ENCODE measurements at places on chromosomes 16 and 17.

GRCh38 chr17:31394544-31394943, 3.1 kb downstream of the RAB11FIP4 start:
- DNase-seq, result no peak

DNA sequence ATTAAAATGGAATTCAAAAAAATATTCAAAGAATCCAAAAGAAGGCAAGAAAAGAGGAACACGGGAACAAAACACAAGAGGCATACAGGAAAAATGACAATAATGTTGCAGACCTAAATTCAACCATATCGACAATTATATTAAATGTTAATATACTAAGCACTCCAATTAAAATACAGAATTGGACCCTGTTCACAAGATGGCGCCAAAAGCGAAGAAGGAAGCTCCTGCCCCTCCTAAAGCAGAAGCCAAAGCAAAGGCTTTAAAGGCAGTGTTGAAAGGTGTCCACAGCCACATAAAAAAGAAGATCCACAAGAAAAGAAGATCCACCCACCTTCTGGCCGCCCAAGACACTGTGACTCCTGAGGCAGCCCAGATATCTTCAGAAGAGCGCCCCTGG, 6.3 kb upstream of the XAF1 start:
- DNase-seq, result no peak

DNA sequence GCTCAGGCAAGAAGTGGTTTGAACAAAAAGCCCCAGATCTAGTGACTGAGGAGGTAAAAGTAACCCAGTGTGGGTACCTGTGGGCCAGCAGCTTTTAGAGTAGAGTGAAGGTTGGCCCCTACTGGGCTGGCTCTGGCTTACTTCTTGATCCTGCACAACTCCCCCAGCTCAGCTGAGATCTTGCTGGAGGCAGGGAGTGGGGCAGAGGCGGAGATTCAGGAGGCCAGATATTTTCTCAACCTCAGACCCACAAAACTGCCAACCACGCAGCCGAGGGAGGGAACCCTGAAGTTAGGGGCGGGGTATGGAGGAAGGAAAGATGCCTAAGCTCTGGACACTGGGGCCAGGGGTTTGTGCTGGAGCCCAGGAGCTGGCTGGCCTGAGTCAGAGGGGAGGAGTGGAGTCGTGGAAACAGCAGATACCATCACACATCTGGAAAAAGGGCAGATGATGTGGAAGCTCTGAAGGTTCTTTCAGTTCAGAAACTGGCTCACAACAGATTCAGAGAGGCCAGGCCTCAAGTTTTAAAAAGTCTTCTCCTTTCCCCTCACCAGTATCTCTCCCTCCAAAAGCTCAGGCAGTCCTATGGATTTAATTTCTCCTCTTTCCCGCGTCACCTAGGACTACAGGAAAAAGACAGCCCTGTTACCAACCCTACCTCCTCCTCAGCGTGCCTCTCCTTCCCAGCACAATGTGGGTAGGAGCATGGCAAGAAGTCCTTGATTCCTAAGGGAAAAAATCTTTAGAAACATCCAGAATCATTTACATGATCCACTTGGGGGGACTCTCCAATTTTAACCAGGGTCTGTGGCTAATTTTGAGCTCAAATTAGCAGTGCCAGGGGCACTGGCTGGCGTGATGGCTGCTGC, 48.1 kb downstream of the MYO18A start:
- no peak for DNase-seq

DNA sequence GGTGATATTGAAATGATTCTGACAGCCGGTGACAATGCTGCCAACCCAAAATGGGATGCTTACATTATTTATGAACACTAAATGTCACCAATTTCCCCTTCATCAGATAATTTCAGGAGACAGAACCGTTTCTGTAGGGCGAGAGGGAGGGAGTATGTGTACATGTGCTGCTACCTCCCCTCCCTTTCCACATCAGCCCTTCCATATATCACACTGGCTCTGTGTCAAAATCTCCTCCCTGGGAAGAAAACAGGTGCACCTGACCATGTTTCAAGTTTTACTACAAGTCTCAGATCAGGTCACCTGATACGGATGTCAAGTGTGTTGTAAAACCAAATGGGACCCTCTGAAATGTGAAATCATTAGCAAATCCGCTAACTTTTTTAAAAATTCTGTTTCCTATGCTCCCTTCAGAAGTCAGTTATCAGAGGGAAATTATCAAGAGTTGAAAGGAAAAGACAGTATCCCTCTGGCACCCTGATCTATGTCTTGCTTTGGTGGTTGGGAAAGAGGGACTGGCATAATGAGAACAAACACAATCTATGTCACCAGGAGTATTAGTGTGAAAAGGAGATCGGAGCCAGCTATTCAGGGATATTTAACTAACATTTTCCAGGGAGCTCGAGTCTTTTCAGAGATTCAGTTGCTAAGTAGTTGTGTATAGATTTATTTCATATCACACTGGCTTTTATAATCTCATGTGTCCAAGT, 1002.3 kb upstream of the CDH8 start:
- no peak for DNase-seq

- no peak for DNase-seq
Observed at GRCh38 chr16:50304467-50305440, 38.4 kb downstream of the ADCY7 start.

Data from D721Med (cell line).